ENCODE measurements at places on chromosomes 3 and 15.

- peak; percentile 9 for DNase-seq
These were observed 4.3 kb downstream of the PTH1R start for GRCh38 chr3:46881596-46882376.

- DNase-seq = peak; percentile 62
These were observed 14.2 kb upstream of the CAND2 start for GRCh38 chr3:12782172-12782815.

DNA sequence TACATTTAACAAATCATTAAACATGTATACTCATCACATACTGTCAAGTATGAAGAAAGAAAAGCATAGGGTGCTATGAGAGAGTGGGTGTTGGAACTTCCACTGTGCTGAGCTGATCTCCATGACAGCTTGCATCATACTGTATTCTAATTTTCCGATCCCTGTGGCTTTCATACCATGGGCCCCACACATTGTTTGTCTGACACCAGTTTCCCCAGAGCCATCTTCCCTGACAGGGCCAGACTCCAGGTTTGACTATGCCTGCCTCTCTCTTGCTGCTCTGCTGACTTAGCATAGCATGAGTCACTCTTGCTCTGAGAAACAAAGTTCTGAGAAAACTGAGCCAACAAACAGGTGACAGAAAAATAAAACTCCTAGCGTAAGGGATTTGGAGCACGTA lies 37.0 kb upstream of the CASR start:
- no peak for DNase-seq

DNA sequence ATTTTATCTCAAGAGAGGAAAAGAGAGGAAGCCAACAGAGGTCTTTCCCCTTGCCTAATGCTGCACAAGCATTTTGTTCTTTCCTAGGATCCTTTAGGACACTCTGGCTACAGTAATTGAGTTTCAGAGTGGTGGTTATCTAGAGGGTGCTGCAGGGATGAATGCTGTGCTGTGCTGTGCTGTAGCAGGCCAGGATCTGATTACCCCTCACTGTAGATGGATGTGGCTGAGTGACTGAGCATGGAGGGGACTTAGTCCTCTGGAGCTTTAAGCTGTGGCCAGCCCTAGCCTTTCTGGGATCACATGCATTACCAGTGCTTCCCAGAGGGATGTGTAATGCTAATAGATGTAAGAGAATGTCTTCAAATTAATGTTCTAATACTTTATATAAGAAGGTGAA lies 94.8 kb downstream of the SLC9A9 start:
- DNase-seq = no peak

- no peak for DNase-seq
These were observed 126.7 kb downstream of the ALCAM start for GRCh38 chr3:105493305-105493892.

DNA sequence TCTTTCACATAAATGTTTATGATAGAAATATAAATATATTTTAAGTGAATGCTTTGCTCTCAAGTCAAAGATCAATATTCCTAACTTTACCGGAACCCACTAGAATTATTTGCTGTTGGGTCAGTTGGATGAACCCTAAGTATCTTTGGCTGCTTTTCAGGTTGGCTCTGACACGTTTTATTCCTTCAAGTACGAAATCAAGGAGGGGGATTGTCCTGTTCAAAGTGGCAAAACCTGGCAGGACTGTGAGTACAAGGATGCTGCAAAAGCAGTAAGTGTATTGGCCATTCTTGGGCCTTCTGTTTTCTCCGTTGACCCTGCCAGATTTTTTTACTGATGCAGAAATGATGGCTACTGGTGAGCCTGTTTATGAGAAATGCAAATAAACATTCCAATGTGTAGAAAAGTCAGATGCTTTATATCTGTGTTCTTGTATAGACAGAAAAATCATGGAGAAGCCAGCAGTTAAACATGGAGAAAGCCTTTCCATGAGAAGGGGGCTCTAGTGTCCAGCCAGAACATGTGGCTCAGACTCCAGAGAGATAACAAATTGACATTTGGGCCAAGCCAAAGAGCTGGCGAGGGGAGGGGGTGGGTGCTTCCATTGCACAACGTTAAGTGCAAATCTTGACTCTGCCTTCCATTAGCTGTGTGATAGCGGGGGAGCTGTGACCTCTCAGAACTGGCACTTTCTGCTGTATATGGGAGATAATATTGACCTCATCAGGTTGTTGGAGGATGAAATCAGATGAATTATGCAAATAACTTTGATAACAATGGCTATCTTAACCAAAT lies 3.0 kb downstream of the KNG1 start:
- no peak for DNase-seq

DNA sequence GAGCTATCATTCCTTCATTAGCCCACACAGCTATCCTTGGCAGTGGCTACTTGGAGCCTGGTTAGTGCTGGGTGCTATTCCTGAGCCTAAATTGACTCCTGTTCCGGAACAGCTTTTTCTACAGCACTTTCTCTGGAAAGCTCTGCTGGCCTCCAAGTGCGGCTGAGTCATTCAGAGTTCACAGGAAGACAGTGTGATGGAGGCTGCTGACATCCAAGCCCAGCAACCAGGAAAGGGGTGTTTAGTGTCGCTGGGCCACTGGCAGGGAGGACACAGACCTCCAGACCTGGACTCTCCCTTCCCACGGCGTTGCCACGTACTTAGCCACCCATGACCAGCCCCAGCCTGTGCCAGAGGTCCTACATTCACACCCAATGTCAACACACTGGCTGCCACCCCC lies 28.7 kb downstream of the CACNA2D2 start:
- DNase-seq = no peak

GRCh38 chr3:26590919-26591484 lies 31.6 kb upstream of the LRRC3B start:
- DNase-seq = no peak

- DNase-seq = no peak
These were observed 12.5 kb downstream of the PATL2 start for GRCh38 chr15:44698641-44699040.

DNA sequence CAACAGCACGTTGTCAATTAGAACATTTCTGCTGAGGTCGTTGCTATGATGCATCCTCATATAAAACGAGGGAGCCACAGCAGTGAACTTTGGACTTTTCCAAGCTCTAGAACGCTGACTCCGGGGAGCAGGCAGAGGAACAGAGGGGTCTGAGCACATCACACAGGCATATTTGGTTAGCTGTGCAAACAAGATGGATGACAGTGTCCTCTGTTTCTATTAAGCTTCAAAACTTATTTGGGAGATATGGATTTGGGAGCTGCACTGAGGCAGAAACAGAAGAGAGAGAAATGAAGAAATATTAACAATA lies 278.0 kb upstream of the TBL1XR1 start:
- no peak for DNase-seq

GRCh38 chr15:38401701-38402100 lies 52.2 kb upstream of the FAM98B start:
- DNase-seq = no peak

DNA sequence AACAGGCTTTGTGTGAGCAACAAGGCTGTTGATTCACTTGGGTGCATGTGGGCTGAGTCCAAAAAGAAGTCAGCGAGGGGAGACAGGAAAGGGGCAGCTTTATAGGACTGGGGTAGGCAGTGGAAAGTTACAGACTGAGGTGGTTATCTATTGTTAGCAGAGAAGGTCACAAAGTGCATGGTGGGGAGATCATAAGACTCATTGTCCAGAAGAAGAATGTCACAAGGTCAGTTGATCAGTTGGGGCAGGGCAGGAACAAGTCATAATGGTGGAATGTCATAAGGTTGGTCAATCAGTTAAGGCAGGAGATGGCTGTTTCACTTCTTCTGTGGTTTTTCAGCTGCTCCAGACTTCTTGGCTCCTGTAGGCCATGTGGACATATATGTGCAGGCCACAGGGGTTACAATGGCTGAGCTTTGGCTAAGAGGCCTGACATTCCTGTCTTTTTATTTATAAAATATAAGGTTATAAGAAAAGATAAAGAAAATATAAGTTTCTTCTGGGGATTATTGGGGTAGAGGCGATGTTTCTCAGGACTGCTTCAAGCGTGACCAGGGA lies 69.5 kb upstream of the SNTN start:
- DNase-seq = no peak

- DNase-seq = no peak
These were observed 11.5 kb downstream of the TLR9 start for GRCh38 chr3:52213901-52214300.

DNA sequence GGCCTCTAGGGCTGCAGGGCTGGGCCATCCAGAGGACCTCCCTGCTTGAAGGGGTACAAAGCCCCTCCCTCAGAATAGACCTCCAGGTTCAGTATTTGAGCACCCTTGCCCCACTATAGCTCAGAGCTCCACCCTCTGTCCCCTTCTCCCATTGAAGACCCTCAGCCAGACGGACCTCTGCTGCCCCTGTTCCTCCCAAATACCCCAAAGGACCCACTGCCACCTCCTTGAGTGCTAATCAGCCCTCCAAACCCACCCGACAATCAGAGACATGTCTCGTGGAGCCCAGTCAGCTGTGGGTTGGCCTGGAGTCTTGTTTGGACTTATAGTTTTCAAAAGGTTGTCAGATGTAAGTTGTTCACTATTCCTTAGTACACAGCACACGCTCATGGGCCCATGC lies 161.1 kb downstream of the UACA start:
- DNase-seq = no peak

DNA sequence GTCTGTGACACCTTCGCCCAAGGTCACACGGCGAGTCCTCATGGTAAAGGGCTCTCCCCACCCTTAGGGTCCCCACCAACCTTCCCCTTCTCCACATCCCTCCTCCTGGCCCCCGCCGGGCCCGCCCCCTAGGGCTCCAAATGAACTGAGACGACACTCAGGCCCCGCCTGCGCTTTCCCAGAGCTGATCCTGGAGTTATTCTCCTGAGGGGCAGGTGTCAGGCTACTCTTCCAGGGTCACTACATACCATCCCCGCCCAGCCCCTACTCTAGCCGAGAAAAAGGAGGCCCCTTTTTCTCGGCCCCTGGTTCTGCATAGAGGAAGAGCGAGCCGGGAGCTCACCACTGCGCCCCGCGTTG lies 292 bp downstream of the USP4 start:
- DNase-seq = no peak

- DNase-seq = no peak
These were observed 527.9 kb upstream of the NAALADL2 start for GRCh38 chr3:174331095-174331800.

- no peak for DNase-seq
These were observed 63.9 kb downstream of the ST8SIA2 start for GRCh38 chr15:92457471-92458041.

- no peak for DNase-seq
These were observed 1.4 kb downstream of the ANKRD28 start for GRCh38 chr3:15796331-15796730.

DNA sequence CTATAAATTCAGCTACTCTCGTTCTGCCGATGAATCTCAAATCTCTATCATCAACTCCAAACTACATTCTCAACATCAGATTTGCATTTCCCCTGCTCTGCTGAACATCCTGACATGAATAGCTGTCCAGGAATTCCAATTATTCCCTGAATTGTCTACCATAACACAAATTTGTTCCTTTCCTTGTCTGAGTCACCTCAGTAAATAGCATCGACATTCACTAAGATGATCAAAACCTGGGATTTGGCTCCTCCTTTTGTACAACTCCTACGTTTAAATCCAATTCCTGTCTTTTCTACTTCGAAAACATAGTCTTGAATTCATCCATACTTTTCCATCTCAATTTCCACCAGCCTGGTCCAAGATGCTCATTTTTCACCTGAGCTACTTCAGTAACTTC lies 107.0 kb downstream of the GREM1 start:
- DNase-seq = no peak

- no peak for DNase-seq
These were observed 1109.5 kb downstream of the NSUN3 start for GRCh38 chr3:95172164-95172943.

DNA sequence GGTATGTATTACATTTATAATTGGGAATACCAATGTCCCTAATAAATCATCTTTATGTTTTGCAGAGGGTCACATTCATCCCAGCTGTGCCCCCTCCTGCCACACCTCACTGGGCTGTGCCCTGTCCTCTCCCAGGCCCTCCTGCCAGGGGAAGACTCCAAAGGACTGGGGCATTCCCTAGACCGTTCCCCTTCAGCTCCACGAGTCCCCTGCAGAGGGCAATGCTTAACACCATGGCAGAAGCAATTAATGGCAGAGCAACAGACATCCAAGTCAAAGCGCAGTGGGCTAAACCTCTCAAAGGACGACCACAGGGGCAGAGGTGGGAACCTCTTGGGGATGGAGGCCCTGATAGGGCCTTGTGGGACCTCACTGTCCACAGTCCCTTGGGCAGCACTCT lies 71.3 kb upstream of the SEC13 start:
- DNase-seq = no peak

DNA sequence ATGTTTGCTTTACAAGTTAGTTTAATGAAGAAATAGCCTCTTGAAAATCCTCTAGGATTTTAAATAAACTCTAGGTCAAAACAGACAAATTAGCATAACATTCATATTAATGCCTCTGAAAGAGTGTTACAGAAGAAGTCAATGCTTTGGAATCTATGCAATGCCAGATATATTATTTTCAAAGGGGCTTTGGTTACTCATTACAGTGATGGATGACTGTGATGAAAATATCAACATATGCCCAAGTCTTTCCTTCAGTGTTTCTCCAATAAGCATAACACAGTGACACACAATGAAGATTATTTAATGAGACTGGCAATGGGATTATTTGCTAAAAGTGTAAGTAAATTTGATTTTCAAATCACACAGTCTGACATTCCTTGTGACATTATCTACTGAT lies 1247.2 kb downstream of the ROBO2 start:
- no peak for DNase-seq

DNA sequence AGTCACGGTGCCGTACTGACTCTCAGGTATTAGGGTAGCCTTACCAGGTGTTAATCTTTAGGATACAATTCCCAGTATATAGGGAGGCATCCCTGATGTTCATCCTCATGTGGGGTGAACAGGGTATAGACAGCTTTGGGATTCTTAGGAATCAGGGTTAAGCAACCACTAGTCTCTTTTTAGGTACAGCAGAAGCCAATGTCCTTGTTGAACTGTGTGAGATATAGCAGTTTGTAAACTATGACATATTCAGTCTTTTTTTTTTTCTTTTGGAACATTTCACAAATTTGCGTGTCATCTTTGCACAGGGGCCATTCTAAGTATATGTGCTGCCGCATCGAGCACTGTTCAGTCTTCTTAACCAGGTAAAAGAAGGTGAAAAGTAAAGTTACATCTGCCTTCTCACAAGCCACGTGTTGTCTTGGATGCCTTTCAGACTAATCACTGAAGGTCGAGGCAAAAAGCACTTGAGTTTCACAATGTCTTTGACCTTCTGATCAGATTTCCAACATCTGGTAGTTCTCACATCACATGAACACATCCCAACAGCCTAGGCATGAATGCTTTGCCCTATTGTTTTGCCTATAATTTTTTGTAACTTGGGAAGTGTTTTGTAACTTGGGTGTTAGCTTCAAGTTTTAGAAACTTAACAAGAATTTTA lies 17.2 kb downstream of the TSEN2 start:
- DNase-seq = no peak

- DNase-seq = no peak
These were observed 224.8 kb upstream of the HES1 start for GRCh38 chr3:193910886-193911738.
